ENCODE measurements at places on chromosomes 16 and 17.

GRCh38 chr17:69574257-69575197 is 160.0 kb downstream of the MAP2K6 start:
- DNase-seq = no peak

- DNase-seq = no peak
These were observed 1.0 kb downstream of the RNF166 start for GRCh38 chr16:88705076-88705684.

- DNase-seq = no peak
These were observed 638.8 kb upstream of the EEF2KMT start for GRCh38 chr16:5736209-5736930.

DNA sequence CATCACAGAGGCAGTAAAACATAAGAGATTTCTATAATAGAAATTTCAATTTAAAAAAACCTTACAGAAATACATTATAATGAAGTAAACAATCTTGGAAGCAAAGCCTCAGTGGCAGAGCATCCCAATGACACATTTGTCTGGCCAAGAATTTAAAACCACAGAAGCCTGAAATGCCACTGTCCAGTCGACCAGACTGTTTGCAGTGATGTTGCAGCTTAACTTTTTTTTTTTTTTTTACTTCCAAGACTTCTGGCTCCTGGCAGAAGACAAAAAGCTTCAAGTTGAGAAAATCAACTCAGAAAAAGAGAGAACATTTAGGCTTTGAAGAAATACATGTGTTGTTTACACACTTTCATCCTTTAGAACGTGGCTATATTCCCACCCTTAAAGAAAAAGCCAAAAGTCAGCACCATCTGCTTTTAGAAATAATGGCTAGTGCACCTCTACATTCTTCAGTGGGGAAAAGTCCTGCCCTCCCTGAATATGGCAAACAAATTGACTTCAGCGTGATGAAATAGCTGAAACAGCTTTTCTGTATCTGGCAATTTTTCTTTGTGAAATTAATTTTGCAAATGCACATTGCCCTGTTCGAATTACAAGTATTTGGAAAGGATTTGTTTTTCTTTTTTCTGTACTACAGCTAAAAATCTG is 205.5 kb upstream of the MON1B start:
- no peak for DNase-seq

DNA sequence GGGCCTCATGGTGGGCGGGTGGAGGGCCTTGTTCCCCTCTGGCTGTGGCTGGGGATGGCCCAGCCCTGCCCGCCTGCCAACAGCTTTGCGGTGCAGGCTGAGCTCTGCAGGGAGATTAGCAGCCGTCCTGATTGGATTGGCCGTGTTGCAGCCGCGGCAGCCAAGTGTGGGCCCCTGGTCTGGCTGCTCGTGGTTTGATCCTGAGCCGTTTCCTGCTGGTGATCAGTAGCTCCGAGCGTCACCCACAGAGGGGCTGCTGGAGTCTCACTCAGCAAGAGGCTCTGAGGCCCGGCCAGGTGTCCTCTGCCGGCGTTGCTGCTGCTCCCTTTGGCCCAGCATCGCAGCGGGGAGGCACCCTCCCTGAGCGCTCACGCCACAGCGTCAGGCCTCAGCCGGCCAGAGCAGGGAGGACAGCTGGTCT is 32.5 kb downstream of the BAIAP2 start:
- peak; percentile 79 for DNase-seq

DNA sequence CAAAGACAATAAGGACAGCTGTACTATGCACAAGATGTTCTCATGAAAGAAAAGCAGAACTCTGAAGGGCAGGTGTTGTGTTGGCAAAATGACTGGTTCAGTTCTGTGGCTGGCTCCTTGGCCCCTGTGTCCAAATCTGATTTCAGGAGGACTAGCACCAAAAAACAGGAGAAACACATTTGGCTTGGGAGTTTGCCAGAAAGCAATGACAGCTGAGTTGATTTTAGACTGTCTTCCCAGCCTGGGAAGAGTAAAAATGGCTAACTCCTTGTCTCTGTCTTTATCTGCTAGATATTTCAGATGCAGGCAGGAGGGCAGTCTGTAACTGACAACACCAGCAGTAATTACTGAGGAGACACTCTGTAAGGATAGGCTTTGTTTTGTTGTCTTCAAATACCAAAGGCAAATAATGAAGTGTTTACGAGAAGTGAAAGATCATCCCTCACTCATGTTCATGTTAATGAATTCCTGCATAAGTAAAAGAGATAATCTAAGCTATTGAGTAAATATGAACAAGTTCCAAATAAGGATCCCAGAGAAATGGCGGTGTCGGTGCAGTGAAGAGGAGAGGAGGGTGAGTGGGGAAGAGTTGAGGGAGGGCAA is 989.0 kb downstream of the CDH11 start:
- DNase-seq = no peak

DNA sequence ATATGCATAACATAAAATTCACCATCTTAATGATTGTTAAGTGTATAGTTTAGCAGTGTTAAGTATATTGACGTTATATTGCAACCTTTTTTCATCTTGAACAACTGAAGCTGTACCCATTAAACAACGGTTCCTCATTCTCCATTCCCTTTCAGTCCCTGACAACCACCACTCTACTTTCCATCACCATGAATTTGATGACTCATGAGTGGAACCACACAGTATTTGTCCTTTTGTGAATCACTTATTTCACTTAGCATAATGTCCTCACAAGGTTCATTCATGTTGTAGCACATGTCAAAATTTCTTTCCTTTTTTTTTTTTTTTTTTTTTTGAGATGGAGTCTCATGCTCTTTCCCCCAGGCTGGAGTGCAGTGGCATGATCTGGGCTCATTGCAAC is 46.0 kb downstream of the HOXB1 start:
- no peak for DNase-seq

DNA sequence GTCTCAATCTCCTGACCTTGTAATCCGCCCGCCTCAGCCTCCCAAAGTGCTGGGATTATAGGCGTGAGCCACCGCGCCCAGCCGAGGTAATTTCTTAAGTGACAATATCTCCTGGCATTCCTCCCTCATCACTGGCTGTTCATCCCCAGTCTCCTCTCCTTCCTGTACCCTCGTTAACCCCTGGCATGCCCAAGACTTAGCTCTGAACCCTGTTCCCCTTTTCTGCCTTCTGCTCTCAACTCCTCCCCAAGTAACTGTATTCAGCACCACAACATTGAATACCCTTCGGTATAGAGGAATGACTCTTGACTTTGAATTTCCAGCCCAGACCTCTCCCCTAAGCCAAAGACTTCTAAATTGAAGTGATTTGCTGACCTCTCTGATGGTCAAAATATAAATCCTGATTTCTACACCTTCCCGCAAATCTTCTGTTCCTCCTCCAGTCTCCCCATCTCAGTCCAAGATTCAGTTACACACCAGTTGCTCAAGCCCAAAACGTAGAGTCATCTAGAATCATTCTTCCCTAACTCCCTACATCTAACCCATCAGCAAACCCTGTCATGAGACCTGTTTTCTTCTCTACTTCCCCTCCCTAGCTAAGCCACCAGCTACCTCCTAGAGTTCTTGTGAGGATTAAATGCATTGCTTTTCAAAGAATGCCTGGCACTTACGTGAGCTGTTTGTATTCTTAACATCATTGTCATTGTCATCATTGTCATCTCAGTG is 14.8 kb downstream of the PMP22 start:
- DNase-seq = no peak

DNA sequence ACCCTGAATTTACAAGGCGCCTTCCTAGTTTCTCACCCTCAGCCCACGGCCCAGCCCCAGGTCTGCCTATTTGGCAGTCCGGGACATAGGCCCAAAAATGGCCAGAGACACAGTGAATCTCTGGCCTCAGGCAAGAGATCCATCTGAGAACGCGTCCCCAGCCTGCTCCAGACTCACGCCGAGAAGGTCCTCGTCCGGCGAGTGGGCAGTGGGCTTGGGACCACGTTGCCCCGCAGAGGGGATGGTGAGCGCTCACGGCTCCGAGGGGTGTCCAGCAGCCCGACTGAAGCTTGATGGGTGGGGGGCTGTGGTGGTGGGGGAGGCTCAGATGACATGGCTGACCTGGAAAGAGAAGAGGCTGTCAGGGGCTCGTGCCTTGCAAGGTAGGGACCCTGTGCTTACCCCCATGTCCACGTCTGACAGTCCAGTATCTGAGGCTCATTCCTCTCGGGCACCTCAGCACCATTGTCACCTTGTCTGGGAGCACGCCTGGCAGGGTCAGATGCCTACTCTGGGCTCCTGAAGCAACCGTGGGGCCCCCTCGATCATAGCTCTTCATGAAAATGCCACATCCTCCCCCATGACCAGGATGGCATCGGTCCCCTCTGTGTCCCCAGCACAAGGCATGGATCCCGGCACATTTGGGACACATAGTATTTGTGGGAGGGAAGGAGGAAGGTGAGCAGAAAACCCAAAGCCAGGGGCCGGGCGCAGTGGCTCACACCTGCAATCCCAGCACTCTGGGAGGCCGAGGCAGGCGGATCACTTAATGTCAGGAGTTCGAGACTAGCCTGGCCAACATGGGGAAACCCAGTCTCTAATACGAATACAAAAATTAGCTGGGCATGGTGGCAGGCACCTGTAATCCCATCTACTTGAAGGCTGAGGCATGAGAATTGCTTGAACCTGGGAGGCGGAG is 9.6 kb downstream of the CARHSP1 start:
- DNase-seq = no peak

- no peak for DNase-seq
These were observed 5.0 kb downstream of the TP53I13 start for GRCh38 chr17:29573558-29573869.

DNA sequence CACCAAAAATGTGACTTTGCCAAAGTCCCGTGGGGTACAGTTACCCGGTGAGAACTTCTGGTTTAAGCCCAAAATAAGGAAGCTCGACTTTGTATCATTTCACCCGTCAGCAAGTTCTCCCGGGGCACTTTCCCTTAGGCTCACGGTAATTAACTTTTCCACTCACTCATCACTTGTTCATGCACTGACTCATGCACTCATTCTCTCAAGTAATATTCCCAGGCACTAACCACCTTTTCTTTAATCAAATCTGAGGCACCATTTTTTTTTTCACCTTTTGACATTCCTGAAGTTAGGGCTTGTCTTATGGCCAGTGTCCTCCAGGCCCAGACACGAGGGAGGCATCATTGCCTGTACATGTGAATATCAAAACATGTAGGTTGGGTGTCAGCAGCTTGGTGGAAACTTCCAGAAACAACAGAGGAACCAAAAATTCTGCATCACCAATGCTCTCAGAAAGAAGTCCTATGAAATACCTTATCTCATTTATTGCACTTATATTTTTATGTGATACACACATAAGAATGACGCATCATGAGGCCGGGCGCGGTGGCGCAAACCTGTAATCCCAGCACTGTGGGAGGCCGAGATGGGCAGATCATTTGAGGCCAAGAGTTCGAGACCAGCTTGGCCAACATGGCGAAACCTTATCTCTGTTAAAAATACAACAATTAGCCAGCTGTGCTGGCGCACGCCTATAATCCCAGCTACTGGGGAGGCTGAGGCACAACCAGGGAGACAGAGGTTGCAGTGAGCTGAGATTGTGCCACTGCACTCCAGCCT is 36.1 kb upstream of the ATP2C2 start:
- DNase-seq = no peak

DNA sequence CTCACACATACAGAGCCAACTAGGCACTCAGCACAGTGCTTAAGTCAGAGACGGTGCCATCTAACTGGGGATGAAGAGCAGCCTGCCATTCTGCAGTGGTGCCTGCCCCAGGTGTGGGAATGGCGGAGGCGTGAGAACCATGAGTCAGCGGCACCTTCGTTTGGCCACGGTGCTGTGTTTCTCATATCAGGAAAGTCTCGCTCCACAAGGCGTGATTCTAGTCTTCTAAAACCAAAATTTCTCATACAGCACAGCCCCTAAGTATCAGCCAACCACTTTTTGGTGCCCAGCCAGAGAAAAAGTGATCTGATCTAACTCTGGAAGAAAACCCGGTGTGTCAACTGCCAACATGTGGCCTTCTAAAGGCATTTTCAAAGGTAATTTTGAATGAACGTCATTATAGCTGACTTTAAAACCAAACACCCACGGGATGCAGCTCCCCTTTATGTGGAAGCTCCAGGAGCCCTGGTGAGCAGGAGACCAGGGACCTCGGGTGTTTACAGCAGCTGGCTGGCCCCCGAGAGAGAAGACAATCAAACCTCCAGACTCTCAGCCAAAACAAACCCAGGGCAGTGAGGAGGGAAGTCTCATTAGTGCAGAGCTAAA is 54.6 kb downstream of the ABCC12 start:
- DNase-seq = no peak

DNA sequence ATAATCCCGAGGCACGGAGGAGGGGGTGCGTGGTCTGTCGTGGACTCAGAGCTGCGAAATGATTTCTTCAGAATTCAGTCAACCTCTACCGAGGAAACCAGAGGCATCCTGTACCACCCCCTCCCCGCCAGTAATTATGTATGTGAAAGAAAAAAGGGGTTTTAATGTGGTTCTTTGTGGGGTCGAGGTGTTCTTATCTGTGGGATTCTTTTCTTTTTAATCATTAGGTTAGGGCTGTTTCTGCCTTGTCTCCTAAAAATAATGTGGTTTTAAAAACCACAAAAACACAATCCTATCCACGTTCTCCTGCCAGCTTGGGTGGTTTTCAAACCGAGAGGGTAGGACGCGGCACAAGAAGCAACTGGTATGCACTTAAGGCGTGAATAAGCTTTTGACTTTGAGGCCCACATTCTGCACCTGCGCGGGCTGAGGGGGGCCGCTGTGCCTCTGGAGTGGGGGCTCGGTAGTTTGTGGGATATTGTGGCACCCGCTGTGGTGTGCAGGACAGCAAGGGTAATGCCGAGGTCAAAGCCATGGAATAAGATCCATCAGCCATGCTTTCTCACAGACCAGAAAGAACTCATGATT is 1.0 kb downstream of the SLC47A1 start:
- DNase-seq = no peak

DNA sequence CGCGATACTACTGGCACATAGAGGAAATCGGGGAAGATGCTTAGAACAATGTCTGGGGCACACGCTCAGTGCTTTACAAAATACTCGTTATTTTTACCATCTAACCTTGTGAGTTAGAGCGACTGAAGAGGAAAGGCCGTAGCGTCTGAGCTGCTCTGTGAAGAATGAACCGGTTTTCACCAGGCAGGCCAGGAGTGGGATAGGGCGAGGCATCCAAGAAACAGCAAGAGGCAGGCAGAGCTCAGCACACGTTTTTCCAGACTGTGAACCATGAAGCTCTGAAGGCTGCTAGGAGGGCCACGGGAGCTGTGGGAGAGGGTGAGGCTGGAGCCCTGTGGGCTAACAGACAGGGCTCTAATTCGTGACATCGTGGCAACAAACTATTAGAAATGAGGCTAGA is 95.5 kb downstream of the MRM3 start:
- DNase-seq = no peak

- DNase-seq = no peak
These were observed 19.3 kb downstream of the CRISPLD2 start for GRCh38 chr16:84839054-84839453.

GRCh38 chr16:54655121-54655590 is 275.5 kb upstream of the IRX5 start:
- no peak for DNase-seq
